ENCODE measurements at places on chromosomes 7 and 10. TPM values are rescaled to one million over a fixed set of nuclear protein-coding genes. Genes with fewer than 3 reads are reported as not detected.
A peak's percentile ranks its signal among the peaks of the same experiment; 100 is the strongest.

- DNase-seq: peak; percentile 74
These were observed 73.6 kb downstream of the SNX10 start for GRCh38 chr7:26365077-26365900.

PNLIP gene
- total RNA-seq: not detected

DNA sequence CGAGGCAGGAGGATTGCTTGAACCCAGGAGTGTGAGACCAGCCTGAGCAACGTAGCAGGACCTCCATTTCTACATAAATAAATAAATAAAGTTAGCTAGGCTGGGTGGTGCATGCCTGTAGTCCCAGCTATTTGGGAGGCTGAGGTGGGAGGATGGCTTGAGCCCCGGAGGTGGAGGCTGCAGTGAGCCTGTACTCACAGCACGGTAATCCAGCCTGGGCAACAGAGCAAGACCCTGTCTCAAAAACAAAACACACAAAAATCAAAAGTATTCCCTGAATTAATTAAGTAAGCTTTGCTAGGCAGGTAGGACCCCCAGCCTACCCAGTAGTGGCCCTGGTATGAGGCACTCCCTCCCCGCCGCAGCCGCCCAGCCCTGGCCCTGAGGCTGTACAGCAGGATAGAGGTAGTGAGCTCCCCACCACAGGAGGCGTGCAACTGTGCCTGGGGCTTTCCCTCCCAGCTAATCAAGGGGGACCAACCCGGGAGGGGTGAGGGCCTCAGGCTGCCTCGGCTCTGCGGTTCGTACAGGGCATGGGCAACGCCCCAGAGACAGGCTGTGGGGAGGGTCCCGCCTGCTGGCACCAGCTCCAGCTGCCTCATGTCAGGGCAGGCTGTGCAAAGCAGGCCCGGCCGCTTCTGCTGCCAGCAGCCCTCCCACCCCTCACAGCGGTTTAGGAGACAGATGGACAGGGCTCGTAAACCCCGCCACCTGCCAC, 1.0 kb upstream of the CYP2W1 start:
- DNase-seq: no peak

DNA sequence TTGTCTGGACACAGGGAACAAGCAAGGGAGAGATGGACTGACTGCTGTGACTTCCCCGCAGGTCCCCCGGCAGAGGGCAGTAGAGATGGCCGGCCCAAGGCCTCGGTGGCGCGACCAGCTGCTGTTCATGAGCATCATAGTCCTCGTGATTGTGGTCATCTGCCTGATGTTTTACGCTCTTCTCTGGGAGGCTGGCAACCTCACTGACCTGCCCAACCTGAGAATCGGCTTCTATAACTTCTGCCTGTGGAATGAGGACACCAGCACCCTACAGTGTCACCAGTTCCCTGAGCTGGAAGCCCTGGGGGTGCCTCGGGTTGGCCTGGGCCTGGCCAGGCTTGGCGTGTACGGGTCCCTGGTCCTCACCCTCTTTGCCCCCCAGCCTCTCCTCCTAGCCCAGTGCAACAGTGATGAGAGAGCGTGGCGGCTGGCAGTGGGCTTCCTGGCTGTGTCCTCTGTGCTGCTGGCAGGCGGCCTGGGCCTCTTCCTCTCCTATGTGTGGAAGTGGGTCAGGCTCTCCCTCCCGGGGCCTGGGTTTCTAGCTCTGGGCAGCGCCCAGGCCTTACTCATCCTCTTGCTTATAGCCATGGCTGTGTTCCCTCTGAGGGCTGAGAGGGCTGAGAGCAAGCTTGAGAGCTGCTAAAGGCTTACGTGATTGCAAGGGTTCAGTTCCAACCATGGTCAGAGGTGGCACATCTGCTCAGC, 6.0 kb downstream of the CYREN start:
- no peak for DNase-seq

GRCh38 chr10:133614830-133615580, 11.6 kb downstream of the FRG2B start:
- DNase-seq: no peak

- DNase-seq: no peak
These were observed 92.7 kb downstream of the FAM13C start for GRCh38 chr10:59269651-59270050.

AGR2 gene
- total RNA-seq: 76.1 TPM

GRCh38 chr7:68821846-68822245, 776.4 kb upstream of the AUTS2 start:
- no peak for DNase-seq

DNA sequence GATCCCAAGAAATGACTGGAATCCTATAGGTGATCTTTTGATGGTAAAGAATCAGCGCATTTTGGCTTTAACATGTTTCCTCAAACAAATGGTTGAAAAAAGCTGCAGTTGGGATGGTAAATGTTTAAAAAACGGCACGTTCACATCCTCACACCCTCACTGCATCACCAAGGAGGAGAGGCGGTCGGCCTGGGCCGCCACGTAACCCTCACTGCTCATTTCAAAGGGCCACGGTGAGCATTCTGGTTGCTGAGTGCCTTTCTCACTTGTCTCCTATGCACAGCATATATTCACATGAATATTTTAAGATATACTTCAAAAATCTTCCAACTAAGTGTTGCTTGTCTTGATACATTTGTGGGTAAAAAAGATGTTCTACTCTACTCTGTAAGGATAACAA, 233.2 kb downstream of the DNAJB6 start:
- DNase-seq: no peak

IMMP2L gene
- total RNA-seq: 51.0 TPM

DNA sequence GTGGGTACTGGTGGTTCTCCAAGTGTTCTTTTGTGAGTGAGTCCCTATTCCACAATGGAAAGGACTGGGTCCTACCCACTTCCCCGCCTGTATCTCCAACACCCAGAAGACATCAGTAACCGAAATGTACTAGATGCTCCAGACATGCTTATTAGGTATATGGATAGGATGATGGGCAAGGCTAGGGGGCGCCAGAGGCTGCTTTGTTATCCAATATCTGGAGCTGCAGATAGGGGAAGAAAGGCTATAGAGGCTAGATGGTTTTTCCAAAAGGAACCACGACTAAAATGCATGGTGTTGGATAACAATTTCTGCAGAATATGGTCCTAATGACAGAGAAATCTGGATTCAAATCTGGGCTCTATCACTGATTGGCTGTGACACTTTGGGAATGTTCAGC, 56.2 kb upstream of the TM9SF3 start:
- DNase-seq: peak; percentile 35

DNA sequence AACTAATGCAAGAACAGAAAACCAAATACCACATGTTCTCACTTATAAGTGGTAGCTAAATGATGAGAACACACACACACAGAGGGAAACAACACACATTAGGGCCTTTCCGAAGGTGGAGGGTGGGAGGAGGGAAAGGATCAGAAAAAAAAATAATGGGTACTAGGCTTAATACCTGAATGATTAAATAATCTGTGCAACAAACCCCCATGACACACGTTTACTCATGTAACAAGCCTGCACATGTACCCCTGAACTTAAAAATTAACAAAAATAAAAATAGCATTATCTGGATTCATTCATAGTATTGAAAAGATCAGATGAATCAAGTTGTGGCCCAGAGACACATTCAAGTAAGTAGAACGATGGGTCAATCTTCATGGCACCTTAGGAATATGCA, 159.5 kb upstream of the POT1 start:
- no peak for DNase-seq

SEMA3E gene
- 2.1 TPM for total RNA-seq

DNA sequence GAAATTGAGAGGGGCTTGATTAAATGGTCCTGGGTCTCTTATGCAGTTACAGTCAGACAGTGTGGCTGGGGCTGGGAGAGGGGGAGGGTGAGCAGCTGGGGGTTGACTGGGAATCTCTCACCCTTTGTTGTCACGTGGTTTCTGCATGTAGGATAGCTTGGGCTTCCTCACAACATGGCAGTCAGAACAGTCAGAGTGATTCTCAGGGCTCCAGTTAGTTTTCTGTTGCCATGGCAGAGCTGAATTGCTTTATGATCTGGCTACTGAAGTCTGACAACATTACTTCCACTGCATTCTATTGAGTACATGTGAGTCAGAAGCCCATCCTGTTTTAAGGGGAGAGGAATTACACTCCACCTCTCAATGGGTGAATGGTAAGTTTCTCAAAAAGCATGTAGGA, 102.7 kb downstream of the WDR11 start:
- DNase-seq: no peak

DNA sequence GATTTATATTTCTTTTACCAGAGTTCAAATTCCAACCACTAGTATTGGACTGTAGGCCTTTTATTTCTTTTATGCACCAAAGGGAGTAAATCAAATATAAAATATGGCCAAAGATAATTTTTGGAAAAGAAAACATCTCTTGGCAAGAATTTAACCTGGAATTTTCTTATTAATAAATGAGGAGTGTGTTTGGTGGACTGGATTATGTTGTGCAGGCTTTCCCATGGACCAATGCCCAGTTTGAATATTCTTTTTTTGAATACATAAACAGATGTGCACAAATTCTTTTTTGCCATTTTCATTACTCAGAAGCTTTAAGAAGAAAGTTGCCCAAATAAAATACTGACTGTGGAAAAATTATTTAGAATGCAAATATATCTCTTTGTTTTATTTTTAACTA, 22.1 kb upstream of the PRKG1 start:
- DNase-seq: no peak

- no peak for DNase-seq
These were observed 22.6 kb downstream of the CPXM2 start for GRCh38 chr10:123869020-123869414.

DNA sequence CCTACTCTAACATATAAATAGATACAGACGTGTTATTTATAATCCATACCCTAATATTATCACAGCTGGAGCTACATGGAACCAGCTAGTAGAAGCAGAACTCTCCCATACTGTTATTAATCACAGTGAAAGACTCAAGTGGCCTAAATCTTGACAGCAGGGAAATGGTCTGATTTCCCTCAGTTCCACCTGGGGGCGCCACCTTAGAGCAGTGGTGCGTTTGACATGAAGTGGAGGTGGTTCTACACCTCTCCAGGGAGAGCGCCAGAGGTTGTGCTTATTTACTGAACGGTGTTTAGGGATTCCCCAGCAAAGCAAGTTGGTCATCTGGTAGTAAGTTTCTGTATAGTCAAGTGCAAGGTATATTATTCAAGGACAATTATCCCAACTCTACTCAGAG, 17.6 kb downstream of the DNTT start:
- no peak for DNase-seq

SUN3 gene
- 0.24 TPM for total RNA-seq

DNA sequence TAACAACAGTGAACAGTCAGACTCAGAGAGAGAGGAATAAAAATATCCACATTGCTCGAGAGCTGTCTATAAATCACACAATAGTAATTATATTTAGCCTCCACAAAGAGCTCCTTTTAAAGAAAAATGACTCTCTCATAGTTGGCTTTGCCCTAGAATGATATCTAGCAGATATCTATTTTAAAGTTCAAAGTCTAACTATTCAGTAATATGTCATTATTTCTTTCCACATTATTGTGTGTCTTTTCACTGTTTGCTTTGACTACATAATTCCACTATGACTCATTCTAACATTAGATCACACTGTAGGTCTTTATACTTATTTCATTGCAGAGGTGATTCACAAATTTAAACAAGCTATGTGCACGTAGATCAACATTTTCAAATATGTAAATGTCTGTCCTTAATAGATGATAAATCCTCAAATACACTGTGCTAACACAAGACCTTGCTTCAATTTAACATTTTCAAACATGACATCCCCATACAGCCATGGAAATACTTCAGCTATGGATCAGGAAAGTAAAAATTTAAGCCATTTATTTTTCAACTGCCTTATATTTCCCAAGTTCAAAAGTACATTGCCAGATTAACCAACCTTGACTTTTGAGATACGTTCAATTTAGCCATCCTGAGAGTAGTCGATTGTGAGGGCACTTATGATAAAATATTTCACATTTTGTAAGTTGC, 99.9 kb upstream of the AKR1E2 start:
- DNase-seq: no peak

GRCh38 chr7:48298779-48299178, 127.5 kb downstream of the ABCA13 start:
- no peak for DNase-seq

- DNase-seq: no peak
These were observed 548.3 kb downstream of the SORCS3 start for GRCh38 chr10:105189463-105189800.

DNA sequence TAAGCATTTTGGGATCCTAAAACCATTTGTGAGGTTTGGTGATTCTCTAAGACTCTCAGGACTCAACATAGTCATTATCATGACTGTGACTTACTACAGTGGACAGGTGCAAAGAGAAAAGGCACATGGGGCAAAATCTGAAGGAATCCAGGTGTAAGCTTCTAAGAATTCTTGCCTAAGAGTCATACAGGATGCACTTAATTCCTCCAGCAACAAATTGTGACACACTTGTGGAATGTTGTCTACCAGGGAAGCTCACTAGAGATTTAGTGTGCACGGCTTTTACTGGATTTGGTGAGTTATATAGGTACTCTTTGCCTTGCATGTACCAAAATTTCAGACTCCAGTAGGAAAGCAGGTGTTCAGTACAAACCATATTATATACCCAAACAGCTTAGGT, 47.9 kb downstream of the WAC start:
- no peak for DNase-seq
